ENCODE measurements at places on chromosomes 2 and 18.

DNA sequence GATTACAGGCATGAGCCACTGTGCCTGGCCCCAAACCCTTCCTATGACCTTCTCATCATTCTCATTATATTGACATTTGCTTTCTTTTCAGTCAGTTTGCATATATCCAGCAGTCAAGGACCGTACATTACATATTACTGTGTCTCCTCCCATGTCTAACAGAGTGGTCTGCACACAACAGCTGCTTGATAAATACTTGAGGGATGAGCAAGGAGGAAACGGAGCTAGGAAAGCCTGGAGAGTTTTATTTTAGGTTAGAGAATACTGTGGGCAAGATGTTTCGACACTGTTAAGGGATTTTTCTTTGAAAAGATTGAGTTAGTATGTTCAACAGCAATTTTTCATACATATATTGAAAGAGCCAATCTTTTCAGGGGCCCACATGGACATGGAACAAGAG, 76.2 kb upstream of the CHRNA1 start:
- DNase-seq, result no peak

- no peak for DNase-seq
Observed at GRCh38 chr2:168633895-168634294, 168.5 kb upstream of the NOSTRIN start.

DNA sequence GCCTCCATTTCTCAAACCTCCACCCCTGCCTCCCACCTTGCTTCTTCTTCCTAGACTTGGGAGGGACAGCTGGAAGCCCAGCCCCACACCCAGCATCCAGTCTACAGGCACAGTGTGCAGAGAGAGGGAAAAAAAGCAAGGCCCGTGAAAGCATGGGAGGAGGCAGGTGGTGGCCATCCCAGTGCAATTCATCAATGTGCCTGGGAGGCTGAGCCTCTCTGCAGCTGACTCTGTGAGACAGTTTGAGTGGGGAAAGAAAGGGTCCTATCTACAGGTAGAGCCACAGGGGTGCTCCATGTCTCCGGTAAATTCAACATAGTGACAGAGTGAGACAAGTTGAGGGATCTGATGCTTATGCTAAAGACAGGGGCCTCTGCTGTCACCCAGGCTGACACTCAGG, 340.6 kb downstream of the DYSF start:
- no peak for DNase-seq

DNA sequence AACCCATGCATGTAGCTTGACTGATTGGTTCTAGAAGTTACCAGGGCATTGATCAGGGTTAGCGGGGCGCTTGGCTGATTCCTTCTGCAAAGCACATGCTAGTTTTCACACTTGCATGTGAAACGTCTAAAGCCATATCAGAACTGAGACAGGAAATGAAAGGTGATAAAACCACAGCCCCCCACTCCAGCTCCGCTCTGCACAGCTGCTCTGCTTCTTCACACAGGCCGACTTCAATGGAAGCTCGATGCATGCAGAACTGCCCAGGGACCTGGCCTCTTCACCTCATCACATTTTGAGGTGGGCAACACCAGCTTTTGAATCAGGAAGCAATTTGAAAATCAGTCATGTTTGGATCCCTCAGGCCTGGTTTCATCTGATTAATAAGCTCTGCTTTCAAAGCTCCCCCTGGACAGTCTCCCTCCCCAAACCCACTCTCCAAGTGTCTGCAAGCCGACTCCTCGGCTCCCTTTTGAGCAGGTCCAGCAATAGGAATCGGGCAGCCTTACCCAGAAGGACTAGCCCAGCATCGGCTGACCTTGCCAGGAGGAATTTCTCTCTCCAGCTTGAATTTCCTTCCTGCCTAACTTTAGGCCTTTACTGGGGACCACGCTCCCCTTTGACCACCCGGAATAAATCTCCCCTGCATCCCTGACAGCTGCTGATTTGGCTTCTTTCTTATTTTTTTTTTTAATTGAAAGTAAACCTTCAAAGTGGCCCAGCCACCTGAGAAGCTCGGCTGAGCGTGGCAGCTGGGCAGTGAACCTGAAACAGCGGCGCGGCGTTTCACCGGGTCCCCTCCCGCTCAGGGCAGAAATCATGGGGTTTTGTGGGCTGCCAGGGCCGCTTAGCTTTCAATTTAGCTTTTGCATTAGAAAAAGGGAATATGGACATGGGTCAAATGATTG, 31.7 kb downstream of the HRH4 start:
- no peak for DNase-seq

DNA sequence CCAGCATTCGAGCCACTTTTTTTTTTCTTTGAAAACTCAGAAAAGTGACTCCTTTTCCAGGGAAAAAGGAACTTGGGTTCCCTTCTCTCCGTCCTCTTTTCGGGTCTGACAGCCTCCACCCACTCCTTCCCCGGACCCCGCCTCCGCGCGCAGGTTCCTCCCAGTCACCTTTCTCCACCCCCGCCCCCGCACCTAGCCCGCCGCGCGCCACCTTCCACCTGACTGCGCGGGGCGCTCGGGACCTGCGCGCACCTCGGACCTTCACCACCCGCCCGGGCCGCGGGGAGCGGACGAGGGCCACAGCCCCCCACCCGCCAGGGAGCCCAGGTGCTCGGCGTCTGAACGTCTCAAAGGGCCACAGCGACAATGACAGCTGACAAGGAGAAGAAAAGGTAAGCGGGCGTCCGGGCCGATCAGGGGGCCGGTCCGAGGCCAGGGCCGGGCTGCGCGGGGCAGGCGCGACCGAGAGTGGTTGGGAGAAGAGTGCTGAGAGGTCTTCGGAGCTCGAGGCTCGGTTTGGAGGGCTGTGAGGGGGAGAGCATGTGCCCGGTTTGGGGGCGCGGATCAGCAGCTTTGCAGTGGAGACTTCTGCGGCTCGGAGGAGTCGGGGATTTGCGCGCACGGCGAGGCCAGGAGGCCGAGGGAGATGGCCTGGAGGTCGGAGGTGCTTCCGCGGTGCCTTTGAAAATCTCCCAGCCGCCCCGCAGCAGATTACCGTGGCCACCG, 502 bp downstream of the EPAS1 start:
- DNase-seq, result peak; percentile 83

DNA sequence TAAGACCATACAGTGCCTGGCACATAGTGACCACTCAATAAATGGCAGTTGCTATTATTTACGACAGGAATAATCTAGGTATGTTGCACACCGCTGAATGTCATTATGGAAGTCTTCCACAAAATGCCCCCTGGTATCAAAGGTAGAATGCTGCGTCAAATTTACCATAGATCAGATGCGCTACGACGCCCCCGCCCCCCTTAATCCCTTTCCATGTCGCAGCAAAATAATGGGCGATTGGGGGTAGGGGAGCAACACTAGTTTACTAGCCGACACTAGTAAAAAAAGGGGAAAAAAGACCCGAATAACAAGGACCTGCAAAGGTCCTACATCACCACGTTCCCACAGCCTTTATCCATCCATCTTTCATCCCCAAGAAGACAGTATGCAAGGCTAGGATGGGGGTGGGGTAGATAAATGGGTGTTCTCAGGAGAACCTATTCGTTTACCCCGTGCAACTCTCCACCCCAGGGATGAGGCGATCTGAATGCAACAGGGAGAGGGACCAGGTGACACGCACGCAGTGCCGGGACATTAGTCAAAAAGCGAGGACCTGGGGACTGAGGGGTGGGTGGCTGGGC, 455 bp downstream of the PREPL start:
- no peak for DNase-seq

DNA sequence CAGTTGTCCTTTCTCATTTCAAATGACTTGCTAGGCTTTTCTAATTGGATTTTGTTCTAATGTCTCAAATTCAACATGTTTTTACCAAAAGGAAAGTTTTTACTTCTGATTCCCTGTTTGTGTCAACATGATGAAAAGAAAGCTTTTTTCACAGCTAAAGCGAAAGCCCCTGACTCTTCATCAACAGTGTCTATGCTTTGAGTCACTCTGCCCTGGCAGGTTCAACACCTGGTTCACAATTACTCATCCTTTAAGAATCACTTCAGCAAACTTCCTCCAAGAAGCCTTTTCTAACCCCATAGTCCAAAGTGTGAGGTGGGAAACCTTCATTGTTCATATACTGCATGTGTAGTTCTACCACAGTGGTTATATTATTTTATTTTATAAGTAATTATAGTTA, 7.6 kb upstream of the DSG2 start:
- no peak for DNase-seq

DNA sequence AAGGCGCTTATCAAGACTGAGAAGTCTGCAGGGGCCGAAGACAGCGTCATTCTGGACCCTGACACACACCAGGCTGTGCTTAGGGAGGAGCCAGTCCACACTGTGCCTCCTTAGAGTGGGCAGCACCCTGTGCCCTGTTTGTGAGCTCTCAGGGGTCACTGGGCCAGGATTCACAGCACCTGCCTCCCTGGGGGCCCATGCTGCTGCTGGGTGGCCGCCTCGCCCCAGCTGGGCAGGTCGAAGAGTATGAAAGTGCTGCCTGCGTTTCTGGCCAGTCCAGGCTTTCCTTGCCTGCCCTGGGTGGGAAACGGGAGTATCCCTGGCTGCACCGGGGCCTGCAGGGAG, 15.4 kb upstream of the GPR55 start:
- DNase-seq, result no peak

DNA sequence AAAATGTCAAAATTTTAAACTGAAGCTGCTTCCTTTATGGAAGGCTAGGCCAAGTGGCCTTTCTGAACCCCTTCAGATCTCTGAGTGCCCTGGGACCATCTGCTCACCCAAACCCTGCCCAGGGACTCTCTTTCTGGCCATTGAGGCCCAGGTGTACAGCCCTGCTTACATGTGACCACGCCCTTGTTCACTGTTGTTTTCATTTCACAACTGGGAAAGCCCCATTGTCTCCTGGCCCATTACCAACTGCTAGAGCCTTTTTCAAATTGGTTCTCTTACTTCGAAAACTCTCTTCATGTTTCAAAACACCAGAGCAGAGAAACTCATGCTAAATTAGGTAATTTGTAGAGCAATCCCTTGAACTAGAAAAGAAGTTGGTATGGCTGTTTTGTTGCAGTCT, 219.5 kb upstream of the TANK start:
- DNase-seq, result no peak

- no peak for DNase-seq
Observed at GRCh38 chr2:39521876-39522517, 84.9 kb upstream of the MAP4K3 start.

DNA sequence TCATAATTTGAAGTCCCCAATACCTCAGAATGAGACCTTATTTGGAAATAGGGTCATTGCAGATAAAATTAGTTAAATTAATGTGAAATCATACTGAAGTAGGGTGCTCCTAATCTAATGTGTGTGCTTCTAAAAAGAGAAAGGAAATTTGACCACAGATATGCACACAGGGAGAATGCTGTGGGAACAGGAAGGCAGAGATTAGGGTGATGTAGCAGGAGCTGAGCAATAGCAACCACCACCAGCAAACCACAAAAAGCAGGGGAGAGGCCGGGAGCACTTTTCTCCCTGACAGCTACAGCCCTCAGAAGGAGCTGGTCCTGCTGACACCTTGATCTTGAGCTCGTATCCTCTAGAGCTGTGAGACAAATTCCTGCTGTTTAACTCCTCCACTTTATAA, 24.6 kb upstream of the SCG2 start:
- no peak for DNase-seq

DNA sequence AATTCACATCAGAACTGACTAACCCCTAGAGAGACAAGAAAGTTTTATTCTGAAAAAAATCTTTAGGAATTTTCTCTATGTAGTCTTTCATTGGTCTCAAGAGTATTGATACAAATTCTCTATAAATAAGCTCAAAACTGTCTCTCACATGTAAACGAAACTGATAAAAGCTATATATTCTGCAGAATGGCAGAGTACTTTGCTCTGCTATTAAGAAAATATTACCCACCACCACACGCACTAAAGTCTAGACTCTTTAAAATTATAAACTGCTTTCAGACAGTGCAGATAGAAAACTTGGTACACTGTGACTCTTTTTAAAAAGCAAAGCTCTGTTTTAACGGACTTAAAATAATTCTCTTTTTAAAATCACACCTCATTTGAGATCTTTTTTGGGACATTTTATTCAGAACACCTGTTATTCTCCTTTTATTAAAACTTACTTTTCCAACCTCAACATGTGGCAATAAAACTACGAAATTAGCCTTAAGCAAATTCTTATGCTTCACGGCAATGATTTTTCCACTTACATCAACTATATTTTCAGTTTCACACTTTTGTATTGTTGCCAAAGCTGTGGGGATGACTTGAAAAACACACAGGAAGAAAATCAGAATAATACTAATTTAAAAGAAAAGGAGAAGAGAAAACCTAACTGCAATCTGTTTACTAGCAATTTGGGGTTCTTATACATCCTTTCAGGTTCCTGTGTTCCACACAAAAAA, 58.0 kb downstream of the CCDC88A start:
- DNase-seq, result no peak
